ENCODE measurements at places on chromosomes 4 and X.

DNA sequence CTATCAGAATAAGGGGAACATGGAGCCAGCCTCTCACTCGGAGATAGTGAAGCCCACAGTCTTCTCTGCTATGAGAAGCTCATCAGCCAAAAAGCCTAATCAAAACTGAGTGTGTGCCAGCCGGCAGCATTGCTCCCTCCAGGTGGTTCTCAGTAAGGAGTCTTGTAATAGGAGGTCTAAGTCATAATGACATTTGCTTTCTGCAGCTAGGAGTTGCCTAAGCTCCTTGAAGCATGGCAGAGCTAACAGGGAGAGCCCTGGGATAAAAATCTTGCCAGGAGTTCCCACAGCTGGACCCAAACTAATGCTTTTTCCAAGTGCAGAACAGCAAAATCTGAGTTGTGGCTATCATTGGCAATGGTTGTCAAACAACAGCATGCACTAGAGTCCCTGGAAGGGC is 245.2 kb downstream of the SPATA18 start:
- DNase-seq = no peak

- no peak for DNase-seq
Measured at GRCh38 chr4:145770124-145770523, 90.2 kb downstream of the C4orf51 start.

GRCh38 chrX:56853436-56853835 is 124.4 kb downstream of the NBDY start:
- DNase-seq = no peak

DNA sequence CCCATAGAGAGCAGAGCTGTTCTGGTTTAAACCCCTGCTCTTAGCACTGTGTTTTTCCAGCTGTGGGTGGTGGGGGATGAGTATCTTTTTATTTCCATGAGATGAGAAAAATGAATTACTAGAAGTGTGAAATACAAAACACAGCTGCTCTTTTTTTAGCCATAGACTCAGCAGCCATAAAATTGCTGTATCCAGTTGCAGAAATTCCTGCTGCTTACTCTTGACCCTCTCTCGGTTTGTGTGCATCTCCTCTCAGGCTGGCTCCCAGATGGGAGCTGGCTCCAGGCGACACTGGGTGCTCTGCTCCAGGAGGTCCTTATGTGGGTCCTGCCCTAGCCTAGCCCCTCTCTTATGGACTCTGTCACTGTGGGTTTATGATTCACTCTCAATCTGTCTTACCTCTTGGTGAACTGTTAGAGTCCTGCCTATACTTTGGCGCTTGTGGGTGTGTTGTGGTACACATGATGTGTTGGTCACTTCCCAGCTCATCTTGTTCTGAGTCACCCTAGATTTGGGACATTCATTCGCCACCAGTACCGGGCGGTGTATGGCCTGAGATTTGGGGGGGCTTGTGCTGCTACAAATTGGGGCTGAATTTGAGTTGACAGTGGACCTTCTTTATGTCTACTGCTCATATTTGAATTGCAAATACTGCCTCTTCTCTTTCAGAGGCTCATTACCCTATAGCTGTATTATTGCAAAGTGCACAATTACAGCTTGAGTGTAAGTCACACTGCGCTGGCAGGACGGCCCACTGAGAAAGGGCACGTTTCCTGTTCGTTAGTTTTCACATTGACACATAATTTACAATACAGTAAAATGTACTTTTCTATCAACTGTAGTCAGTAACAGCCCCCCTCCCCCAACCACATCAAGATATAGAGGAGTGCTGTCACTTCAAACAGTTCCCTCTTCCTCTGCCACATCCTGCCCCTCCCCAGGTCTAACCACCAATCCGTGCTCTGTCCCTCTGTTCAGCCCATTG is 46.9 kb upstream of the MSANTD1 start:
- peak; percentile 49 for DNase-seq

DNA sequence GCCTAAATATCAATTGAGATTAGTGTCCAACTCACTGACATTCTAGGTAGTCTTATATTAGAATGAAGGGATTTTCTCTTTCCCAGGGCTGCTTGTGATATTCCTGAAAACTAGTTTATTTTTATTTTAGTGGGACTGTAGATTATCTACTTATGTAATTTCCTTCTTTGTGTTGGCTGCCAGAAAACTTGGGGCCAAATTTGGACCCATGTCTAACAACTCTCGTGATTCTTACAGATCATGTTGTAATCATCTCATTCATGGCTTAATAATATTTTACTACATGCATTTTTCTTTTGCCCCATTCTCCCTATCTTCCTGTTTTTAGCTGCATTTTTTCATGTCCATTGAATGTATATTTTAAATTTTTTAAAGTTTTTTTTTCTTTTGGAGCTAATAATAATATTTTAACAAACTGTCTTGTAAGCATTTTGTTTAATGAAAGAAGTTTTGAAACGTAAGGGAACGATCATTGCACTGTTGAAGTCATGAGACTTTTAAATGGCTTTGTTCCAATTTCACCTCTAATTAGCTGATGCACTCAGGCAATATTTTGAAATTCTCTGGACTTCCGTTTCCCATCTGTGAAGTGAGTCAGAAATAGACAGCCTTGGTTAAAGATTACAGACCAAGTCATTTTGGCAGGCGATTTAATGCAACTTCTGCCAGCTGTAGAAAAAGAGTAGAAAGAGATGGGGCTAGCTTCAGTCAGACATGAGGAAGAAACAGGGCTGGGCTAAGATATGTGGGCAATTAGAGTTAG is 14.3 kb upstream of the TDO2 start:
- DNase-seq = no peak

DNA sequence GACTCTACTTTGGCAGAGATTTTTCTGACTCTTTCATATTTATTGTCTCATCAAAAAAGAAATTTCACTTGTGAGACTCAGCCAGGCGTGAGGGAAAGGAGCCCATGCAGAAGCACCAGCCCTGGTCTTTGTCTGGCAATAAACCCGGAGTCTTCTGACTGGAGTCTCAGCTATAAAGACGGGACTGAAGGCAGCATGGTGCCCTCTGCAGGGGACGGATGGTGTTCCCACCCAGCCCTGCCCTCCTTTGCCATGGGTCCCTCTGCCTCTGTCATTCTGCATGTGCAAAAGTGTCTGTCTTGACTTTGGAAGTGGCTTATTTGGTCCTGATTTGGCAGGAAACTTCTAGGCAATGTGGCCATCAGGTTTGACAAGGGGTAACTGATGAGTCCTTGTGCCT is 14.2 kb downstream of the ZNF185 start:
- no peak for DNase-seq

DNA sequence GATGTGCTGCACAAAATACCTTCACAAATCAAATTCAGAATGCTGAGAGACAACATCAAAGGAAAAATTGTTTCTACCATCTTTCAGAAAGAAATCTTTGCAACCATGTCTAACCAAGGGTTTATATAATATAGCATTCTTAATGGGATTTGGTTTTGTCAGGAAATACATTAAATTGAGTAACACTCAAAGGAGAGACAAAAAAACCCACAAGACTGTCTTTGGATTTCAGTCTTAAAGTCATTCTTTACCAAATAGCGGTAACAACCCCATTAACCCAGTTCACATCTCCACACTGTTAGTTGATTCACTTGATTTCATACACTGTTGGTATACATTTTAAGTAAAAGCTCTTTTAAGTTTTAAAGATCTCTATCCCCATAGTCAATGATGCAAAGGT is 145.7 kb upstream of the EDNRA start:
- DNase-seq = no peak

- no peak for DNase-seq
Measured at GRCh38 chr4:61443813-61444510, 243.8 kb downstream of the ADGRL3 start.

- no peak for DNase-seq
Measured at GRCh38 chr4:144557404-144557803, 88.6 kb upstream of the HHIP start.

DNA sequence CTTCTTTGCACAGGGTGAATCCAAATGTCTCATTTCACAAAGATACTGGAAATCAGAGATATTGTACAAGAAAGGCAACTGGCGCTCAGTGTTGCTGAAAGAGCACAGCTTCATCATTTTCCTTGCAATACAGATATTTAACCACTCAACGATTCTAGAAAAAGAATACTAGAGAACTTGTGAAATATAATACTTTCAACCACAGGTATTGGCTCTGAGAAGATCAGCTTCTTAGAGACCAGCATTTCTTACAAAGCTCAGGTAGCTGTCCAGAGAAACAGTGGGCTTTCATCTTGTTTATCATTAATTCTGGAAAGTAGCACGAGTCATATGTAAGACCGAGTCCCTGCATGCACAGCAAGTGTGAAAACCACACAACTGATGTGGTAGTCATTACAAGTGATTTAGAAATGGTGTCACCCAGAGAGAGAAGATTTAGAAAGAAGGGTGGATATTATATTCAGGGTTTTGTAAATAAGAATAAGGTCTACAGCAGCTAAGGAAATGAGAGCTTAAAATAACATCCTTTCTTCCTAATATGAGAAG is 7.8 kb upstream of the PPARGC1A start:
- no peak for DNase-seq

DNA sequence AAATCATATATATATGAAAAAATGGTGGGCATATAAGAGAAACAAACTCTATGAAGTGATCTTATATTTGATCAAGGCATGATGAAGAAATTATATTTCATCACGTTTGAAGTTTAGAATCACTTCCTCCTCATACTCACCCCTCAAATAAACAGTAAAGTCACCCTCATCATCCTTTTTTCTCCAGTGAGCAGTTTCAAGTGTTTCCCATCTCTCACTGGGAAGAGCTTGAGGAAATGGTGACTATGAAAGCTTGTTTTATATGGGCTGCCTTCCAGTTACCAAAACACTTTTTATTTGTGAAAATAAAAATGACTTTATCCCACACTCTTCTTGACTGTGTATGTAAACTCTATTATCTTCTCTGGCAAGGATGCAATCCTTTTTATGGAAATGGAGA is 16.8 kb downstream of the PDLIM3 start:
- DNase-seq = no peak

DNA sequence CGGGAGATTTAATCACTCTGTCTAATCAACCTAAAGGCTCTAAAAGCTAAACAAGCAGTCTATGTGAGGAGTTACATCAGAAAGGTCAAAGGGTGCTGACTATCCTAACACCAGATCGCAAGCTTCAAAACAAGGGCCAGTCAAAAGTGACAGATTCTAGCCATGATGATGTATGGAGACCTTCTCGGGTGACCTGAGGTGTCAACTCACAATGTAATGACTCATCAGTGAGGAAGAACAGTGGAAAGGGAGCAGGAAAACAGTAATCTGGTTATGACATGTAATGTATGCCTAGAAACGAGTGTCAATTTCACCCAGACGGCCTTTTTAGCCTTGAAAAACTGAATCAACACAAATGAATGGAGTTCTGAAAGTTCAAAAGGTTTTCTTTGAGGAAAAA is 375.3 kb downstream of the IDS start:
- no peak for DNase-seq

GRCh38 chr4:17469931-17470674 is 41.8 kb downstream of the QDPR start:
- no peak for DNase-seq

- DNase-seq = no peak
Measured at GRCh38 chr4:168621806-168622589, 125.1 kb downstream of the PALLD start.

DNA sequence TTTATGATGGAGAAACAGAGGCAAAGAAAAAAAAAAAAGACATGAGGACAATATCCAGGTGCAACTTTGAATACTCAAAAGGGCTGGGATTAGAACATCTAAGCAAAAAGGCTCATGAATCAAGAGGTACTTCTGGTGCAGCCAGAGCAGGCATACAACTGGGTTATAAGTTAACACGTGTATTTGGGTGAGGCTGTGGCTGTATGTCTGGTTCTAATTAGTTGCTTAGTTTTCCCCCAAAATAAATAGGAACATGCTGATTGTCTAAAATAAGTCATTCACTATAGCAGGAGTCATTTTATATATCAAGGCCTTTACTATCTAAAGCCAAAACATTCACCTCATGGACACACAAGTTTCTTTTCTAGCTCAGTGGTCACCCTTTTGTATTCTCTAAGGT is 20.2 kb downstream of the NHS start:
- DNase-seq = no peak

DNA sequence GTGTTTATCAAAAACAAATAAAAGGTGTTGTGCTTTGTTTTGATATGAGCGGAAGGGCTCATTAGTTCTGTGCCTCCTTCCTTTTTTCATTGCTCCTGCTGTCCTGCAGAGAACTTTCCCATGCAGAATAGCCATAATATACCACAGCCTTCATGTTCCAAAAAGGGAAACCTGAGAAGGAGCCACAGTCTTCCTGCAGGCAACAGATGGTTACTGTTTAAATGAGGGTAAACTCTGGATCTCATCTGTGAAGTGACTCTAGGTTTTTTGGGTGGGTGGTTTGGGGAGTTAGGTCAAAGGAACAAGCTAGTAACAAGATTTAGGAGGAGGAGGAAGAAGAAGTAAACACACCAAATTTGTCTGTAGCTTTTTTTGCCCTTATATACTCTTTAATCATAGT is 131.8 kb downstream of the BMPR1B start:
- DNase-seq = no peak

DNA sequence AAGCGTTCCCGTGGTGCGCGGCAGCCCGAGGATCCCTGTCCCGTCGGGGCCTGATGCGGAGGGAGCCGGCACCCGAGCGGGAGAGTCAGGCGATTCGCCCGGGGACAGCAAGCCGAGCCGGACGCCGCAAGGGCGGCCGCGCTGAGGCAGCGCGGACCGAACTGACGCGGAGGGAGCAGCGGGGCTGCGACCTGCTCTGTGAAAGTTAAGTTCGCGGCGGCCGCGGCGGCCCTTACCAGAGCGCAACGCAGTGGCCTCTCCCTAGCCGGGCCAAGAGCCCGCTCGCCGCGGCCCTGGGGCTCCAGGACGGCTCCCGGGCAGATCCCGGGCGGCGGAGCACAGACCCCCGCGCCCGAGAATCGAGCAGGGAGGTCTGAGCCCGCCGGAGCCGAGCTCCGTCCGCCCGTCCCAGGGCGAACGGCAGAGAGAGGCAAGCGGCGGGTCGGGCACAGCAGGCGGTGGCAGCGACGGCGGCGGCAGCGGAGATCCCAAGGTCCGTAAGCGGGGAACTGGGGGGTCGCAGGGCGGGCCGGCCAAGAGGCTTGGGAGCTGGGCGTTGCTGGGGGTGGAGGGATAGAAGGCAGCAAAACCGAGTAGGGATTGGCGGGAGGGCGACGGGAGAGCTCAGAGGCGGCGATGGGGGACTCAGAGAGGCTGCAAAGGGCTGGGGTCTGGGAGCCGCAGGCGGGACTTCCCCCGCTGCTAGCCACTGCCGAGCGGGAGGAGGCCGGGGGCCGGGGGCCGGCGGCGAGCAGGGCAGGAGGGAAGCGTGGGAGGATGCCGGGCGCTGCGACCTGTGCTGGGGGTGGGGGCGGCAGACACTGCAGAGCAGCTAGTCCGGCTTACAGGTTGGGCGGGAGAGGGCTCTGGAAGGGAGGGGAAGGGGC is 1.0 kb downstream of the GPR50 start:
- no peak for DNase-seq

GRCh38 chr4:56086561-56086960 is 137.8 kb downstream of the CEP135 start:
- DNase-seq = no peak

GRCh38 chr4:112521123-112522023 is 5.4 kb upstream of the NEUROG2 start:
- DNase-seq = no peak

- no peak for DNase-seq
Measured at GRCh38 chr4:525660-526059, 26.6 kb downstream of the PIGG start.

GRCh38 chr4:37436546-37436945 is 192.0 kb downstream of the NWD2 start:
- DNase-seq = no peak

- no peak for DNase-seq
Measured at GRCh38 chr4:112075906-112076305, 69.3 kb upstream of the FAM241A start.

- DNase-seq = no peak
Measured at GRCh38 chrX:13009844-13010243, 34.6 kb downstream of the FAM9C start.

GRCh38 chr4:142202404-142203332 is 566.3 kb downstream of the IL15 start:
- DNase-seq = no peak

Data from activated CD8-positive, alpha-beta memory T cell treated with anti-CD3 and anti-CD28 coated beads for 4 hours (primary cell).